Cardiac muscle cell (in vitro differentiated cells and primary cell): ENCODE measurements at places on chromosomes 4 and X. TPM values are rescaled to one million over a fixed set of nuclear protein-coding genes. Genes with fewer than 3 reads are reported as not detected.

The CNKSR2 gene
- 24.4 and 25.3 TPM in 2 replicates for total RNA-seq

The SGCB gene
- 23.3 and 31.5 TPM in 2 replicates for total RNA-seq

- no peaks in the 10 kb centered on the region for H3K27me3 ChIP-seq
- H3K27ac ChIP-seq = no peak overlapping the region
- peaks cover 5% of the 10 kb centered on the region for H3K4me1 ChIP-seq
- H3K36me3 ChIP-seq = no peaks in the 10 kb centered on the region
- H3K4me3 ChIP-seq = no peak overlapping the region
Observed at GRCh38 chr4:38185406-38186144, 225.4 kb downstream of the PTTG2 start.

The PRR32 gene
- 1.5 TPM in 1 of 2 replicates, not detected in the other for total RNA-seq

- no peak overlapping the region for H3K4me3 ChIP-seq
- H3K4me1 ChIP-seq = peaks cover 6% of the 10 kb centered on the region
- H3K36me3 ChIP-seq = no peaks in the 10 kb centered on the region
- no peak overlapping the region for H3K27ac ChIP-seq
- DNase-seq = peak; percentile 9
Observed at GRCh38 chrX:154751203-154751668, 359 bp upstream of the GAB3 start.

- H3K4me1 ChIP-seq = peaks cover 9% of the 10 kb centered on the region
- no peak overlapping the region for H3K4me3 ChIP-seq
- peak; percentile 45 for DNase-seq
- H3K27me3 ChIP-seq = no peaks in the 10 kb centered on the region
- no peaks in the 10 kb centered on the region for H3K36me3 ChIP-seq
Observed at GRCh38 chrX:106906361-106906760, 3.2 kb upstream of the RIPPLY1 start.

GRCh38 chr4:13875181-13875580, 247.7 kb upstream of the BOD1L1 start:
- H3K4me1 ChIP-seq = peaks cover 6% of the 10 kb centered on the region
- no peaks in the 10 kb centered on the region for H3K36me3 ChIP-seq
- no peak overlapping the region for H3K27ac ChIP-seq
- H3K4me3 ChIP-seq = no peak overlapping the region

DNA sequence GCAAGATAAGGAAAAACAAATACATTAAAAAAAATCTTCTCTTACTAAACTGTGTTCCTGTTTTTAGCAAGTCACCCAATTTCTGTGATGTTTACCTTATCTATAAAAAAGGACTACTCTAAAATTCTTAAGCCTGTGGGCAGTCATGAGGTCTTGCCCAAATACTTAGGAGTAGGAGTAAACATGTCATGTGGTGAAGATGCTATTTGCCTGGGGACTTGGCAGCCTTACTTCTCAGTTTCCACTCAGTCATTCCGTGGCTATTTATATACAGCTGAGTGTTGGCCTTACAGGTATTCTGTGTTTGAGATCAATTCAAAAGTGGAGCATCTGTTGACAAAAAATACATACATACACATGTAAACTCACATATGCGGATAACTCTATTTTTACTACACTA, 89.9 kb upstream of the TLR2 start:
- no peak overlapping the region for H3K27ac ChIP-seq
- no peak for DNase-seq
- H3K4me3 ChIP-seq = no peak overlapping the region
- no peaks in the 10 kb centered on the region for H3K4me1 ChIP-seq

The UGT2B17 gene
- total RNA-seq = not detected in 2 replicates

The XAGE1A gene
- not detected in 2 replicates for total RNA-seq

The SPACA5 gene
- total RNA-seq = not detected in 2 replicates

The FRMPD4 gene
- total RNA-seq = 1.3 and 1.5 TPM in 2 replicates

- DNase-seq = peak; percentile 0
- H3K27ac ChIP-seq = no peak overlapping the region
- H3K36me3 ChIP-seq = no peaks in the 10 kb centered on the region
- no peaks in the 10 kb centered on the region for H3K4me1 ChIP-seq
- H3K4me3 ChIP-seq = no peak overlapping the region
Observed at GRCh38 chrX:28946846-28947245, 359.6 kb downstream of the IL1RAPL1 start.

DNA sequence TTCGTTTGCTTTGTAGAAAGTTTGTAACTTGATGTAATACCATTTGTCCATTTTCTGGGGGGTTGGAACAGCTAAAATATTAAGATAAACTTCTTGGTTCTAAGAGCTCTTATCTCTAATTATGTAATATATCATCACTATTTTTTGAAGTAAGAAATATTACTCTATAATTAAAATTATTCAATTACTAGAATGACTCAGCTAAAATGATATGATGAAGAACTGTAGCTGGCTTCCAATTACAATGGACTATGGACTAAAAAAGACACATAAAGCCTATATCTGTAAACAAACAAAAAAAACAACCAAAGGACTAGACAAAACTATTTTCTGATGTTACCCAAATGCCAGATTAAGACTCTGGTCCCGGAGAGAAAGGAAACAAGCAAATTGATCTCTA, 569.4 kb downstream of the PCDH18 start:
- H3K4me1 ChIP-seq = no peaks in the 10 kb centered on the region
- no peak overlapping the region for H3K4me3 ChIP-seq
- DNase-seq = no peak

DNA sequence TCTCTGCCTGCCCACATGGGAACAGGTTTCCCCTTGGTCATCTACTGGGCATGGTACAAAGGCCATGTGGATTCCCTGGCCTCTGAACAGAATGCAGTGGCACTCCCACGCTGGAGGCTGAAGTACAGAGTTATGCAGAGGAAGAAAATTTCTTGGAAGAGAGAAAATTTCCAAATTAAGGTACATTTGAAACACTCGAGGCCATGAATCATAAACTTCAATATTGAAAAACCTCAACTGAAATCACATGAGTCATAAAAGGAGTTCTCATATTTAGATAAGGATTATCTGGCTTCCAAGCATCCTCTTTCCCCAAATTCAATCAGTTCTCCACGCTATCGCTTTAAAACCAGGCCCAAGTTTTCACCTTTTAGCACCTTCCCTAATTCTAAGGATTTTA, 28.1 kb upstream of the TXK start:
- H3K27ac ChIP-seq = no peak overlapping the region
- H3K27me3 ChIP-seq = no peaks in the 10 kb centered on the region
- H3K4me1 ChIP-seq = no peaks in the 10 kb centered on the region
- H3K4me3 ChIP-seq = no peak overlapping the region
- H3K36me3 ChIP-seq = no peaks in the 10 kb centered on the region
- no peak for DNase-seq

- H3K36me3 ChIP-seq = no peaks in the 10 kb centered on the region
- H3K4me1 ChIP-seq = no peaks in the 10 kb centered on the region
- no peak overlapping the region for H3K27ac ChIP-seq
- no peak overlapping the region for H3K4me3 ChIP-seq
Observed at GRCh38 chr4:152559641-152560040, 23.7 kb upstream of the FBXW7 start.

- no peaks in the 10 kb centered on the region for H3K27me3 ChIP-seq
- no peak overlapping the region for H3K27ac ChIP-seq
- no peak overlapping the region for H3K4me3 ChIP-seq
- H3K4me1 ChIP-seq = peaks cover 6% of the 10 kb centered on the region
- no peaks in the 10 kb centered on the region for H3K36me3 ChIP-seq
- DNase-seq = no peak
Observed at GRCh38 chrX:109696146-109696740, 36.8 kb downstream of the ACSL4 start.

DNA sequence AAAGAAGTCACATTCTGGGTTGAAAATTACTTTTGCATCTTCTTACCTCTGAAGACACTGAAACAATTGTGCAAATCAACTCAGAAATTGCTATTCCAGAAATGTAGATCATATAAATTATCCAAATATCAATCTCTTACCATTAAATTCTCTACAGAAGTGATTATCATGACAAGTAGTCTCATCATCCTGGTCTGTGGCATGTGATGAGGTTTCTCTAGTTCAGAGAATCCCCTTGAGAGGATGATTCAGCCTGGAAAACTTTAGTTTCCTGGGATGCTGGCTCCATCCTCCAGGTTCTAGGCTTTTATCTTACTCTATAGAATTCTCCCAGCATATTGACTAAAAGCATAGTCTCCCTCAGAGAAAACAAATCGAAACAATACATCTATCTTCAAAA, 76.2 kb upstream of the S100G start:
- no peak overlapping the region for H3K4me3 ChIP-seq
- no peaks in the 10 kb centered on the region for H3K4me1 ChIP-seq
- no peaks in the 10 kb centered on the region for H3K27me3 ChIP-seq
- DNase-seq = peak; percentile 41
- H3K27ac ChIP-seq = no peak overlapping the region

- H3K4me1 ChIP-seq = peaks cover 8% of the 10 kb centered on the region
- no peaks in the 10 kb centered on the region for H3K36me3 ChIP-seq
- no peak overlapping the region for H3K4me3 ChIP-seq
- H3K27ac ChIP-seq = no peak overlapping the region
- H3K27me3 ChIP-seq = no peaks in the 10 kb centered on the region
- DNase-seq = no peak
Observed at GRCh38 chr4:183157215-183157614, 58.2 kb downstream of the WWC2 start.

DNA sequence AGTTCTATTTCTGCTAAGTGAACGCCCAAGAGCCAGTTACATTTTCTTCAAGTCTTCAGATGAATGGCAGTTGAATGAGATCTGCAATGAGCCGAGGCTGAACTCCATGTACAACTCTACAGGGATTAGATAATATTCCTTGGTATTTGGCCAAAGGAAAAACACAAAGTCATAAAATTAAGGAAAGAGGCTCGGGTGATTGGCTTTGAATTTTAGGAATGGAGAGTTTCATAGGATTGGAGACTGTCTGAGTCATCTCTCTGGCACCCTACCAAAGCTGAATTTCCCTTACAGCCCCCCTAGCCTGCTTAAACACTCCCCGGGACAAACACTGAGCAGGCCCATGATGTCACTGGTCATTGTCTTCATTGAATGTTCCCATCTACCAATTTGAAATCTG, 188.0 kb upstream of the C1QTNF7 start:
- no peaks in the 10 kb centered on the region for H3K4me1 ChIP-seq
- peak; percentile 65 for DNase-seq
- H3K4me3 ChIP-seq = no peak overlapping the region
- H3K27ac ChIP-seq = no peak overlapping the region
- no peaks in the 10 kb centered on the region for H3K36me3 ChIP-seq

- H3K4me1 ChIP-seq = no peaks in the 10 kb centered on the region
- no peak overlapping the region for H3K4me3 ChIP-seq
- H3K27ac ChIP-seq = no peak overlapping the region
- H3K27me3 ChIP-seq = no peaks in the 10 kb centered on the region
Observed at GRCh38 chr4:176376032-176376614, 56.4 kb downstream of the SPCS3 start.

DNA sequence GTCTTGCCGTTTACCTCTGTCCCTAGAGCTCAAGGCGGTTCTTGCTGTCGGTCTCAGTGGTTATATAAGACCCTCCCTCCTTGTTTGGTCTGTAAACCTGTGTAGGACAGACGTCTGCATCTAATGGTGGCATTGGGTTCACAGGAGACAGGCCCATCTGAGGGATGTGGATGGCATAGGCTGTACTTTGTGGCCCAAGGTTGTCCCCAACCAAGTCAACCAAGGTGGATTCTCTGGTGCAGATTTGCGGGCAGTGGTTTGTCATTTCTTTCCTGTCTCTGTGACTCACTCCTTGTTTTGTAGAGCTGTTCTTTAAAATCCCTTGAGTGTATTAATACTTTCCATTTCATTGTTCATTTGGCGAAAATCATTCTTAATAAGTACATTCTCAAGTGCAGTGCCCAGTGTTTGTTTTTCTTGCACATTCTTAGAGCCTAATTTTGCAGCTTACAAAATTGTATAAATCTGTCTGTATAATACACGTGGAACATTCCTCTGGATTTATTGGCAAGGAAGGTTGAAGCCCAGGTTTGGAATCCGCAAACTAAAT, 68.0 kb upstream of the TLR2 start:
- no peaks in the 10 kb centered on the region for H3K27me3 ChIP-seq
- DNase-seq = no peak
- no peak overlapping the region for H3K27ac ChIP-seq
- no peaks in the 10 kb centered on the region for H3K4me1 ChIP-seq
- no peaks in the 10 kb centered on the region for H3K36me3 ChIP-seq
- H3K4me3 ChIP-seq = no peak overlapping the region

The DUX4 gene
- total RNA-seq = not detected in 2 replicates

The NUDT11 gene
- total RNA-seq = 10.8 and 19.4 TPM in 2 replicates

DNA sequence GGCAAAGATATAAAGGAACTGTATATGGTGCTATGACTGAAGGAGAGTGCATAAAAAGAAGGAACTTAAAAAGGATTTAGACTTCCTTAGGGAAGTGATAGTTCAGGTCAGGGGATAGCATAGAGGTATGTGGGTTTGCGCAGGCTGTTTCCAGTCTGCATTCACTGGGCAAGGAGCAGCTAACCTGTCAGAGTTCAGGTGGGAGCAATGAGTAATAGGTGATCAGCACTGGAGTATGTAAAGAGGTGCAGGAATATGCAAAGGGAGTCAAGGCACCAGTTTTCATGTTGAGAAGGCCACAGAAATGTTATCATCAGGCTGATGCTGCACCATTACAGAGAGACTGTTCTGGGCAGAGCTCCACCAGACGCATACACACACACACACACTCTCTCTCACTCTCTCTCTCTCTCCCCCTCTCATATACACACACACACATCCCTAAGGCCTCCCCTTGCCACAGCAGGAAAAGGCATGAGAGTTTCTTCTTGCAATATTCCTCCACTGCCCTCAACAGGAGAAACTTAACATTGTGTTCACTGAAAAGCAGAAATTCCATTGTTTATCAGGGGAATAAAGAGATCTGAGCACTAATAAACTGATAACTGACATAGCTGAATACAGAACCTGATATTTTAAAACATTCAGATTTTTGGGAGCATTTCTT, 256.4 kb upstream of the GRID2 start:
- peak; percentile 92 for DNase-seq
- no peaks in the 10 kb centered on the region for H3K36me3 ChIP-seq
- H3K4me1 ChIP-seq = no peaks in the 10 kb centered on the region

GRCh38 chr4:178205826-178206225, 763.6 kb upstream of the AGA start:
- H3K4me1 ChIP-seq = no peaks in the 10 kb centered on the region
- no peaks in the 10 kb centered on the region for H3K27me3 ChIP-seq
- H3K27ac ChIP-seq = no peak overlapping the region
- H3K4me3 ChIP-seq = no peak overlapping the region
- DNase-seq = no peak
- H3K36me3 ChIP-seq = no peaks in the 10 kb centered on the region

GRCh38 chr4:2795893-2796848, 3.3 kb downstream of the SH3BP2 start:
- no peak overlapping the region for H3K27ac ChIP-seq
- H3K4me1 ChIP-seq = peaks cover 26% of the 10 kb centered on the region
- H3K27me3 ChIP-seq = no peaks in the 10 kb centered on the region
- no peak for DNase-seq
- H3K4me3 ChIP-seq = no peak overlapping the region
